Kidney capillary endothelial cell (primary cell): ENCODE measurements at places on chromosomes 6 and 20.

DNA sequence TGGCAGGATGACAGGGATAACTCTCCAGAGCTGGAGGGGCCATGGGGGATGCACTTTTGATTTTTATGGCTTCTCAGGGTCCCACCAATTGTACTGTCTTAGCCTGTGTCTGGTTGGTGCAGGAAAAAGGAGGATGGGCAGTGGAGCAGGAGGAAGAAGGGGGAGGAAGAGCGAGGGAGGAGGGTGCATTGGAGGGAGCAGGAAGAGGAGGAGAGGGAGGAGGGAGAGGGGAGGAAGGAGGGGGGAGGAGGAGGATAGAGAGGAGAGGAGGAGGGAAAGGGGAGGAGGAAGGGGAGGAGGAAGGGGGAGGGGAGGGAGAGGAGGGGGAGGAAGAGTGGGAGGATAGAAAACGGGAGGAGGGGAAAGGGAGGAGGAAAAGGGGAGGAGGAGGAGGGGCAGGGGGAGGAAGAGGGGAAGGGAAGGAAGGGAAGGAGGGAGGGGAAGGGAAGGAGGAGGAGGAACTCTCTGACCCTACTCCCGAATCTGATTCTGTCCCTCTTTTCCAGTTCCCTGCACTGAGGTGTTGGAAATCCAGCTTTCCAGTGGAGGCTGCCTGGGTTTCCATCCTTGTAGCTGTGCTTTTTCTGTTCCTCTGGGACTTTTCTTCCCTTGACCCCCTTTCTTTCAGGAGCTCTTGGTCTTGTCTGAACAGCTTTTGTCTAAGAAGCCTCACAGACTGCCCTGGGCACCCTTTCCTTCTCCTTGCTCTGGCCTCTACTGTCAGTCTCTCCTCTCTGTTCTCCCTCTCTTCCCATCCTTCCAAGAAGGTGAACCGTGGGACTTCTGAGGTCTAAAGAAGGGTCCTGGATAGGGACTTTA lies 149.4 kb downstream of the DHX35 start:
- no peak for DNase-seq

- no peak for DNase-seq
Measured at GRCh38 chr6:158717341-158718330, 67.8 kb downstream of the SYTL3 start.

- peak; percentile 46 for DNase-seq
Measured at GRCh38 chr6:134170844-134171243, 118.4 kb upstream of the SLC2A12 start.

DNA sequence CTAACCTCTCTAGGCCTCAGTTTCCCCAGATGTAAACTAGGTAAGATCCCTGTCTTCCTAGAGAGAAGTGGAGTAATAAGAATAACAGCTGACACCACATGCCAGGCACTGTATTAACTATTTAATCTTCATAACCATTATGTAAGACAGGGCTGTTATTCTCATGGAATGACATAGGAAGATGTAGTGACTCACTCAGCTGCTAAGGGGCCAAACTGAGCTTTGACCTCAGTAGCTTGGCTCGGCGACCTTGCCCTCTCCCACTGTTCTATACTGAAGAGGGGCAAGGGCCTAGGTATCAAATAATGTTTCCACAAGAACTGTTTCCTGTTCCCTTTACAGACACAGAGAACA lies 2.9 kb upstream of the MDGA1 start:
- DNase-seq: no peak

GRCh38 chr6:112920994-112921393 lies 573.9 kb downstream of the RFPL4B start:
- DNase-seq: no peak

- DNase-seq: no peak
Measured at GRCh38 chr6:138504764-138505689, 5.7 kb upstream of the NHSL1 start.

- DNase-seq: no peak
Measured at GRCh38 chr20:52572687-52573086, 381.1 kb upstream of the ZFP64 start.

DNA sequence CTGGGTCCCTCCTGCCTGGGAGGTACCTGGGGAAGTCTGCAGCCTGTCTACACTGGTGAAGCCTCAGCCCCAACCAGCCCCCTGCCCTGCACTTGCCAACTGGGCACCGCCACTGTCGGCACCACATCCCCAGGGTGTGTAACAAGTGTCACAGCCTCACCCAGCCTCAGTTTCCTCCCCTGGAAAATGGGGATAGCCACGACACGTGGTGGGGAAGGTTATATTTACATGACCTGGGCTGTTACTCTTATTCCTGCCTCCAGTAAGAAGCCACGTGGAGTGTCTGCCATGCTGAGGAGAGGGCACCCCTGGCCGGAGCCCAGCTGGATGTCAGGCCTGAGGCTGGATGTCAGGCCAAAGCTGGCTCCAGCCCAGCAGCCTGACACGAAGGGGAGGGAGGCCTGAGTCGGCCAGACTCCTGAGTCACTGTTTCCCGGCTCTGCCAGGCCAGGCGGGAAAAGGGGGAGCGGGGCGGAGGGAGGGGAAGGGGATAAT lies 44.9 kb downstream of the SNAI1 start:
- peak; percentile 95 for DNase-seq

DNA sequence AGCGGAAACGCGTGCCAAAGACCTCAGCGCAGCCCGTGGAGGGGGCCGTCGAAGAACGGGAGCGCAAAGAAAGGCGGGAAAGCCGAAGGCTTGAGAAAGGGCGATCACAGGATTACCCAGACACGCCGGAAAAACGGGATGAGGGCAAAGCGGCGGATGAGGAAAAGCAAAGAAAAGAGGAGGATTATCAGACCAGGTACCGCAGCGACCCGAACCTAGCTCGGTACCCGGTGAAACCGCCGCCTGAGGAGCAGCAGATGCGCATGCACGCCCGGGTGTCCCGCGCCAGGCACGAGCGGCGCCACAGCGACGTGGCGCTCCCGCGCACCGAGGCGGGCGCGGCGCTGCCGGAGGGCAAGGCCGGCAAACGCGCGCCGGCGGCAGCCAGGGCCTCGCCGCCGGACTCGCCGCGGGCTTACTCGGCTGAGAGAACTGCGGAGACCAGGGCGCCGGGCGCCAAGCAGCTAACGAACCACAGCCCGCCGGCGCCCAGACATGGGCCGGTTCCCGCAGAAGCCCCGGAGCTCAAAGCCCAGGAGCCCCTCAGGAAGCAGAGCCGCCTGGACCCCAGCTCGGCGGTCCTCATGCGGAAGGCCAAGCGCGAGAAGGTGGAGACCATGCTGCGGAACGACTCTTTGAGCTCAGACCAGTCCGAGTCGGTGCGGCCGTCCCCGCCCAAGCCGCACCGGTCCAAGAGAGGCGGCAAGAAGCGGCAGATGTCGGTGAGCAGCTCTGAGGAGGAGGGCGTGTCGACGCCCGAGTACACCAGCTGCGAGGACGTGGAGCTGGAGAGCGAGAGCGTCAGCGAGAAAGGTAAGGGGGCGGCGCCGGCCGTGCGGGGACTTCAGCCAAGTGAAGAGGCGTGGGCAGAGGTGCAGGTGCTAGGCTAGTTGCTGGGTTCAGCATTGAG lies 296.2 kb downstream of the RIMS1 start:
- no peak for DNase-seq

GRCh38 chr6:136774228-136775041 lies 17.8 kb downstream of the MAP3K5 start:
- DNase-seq: no peak

DNA sequence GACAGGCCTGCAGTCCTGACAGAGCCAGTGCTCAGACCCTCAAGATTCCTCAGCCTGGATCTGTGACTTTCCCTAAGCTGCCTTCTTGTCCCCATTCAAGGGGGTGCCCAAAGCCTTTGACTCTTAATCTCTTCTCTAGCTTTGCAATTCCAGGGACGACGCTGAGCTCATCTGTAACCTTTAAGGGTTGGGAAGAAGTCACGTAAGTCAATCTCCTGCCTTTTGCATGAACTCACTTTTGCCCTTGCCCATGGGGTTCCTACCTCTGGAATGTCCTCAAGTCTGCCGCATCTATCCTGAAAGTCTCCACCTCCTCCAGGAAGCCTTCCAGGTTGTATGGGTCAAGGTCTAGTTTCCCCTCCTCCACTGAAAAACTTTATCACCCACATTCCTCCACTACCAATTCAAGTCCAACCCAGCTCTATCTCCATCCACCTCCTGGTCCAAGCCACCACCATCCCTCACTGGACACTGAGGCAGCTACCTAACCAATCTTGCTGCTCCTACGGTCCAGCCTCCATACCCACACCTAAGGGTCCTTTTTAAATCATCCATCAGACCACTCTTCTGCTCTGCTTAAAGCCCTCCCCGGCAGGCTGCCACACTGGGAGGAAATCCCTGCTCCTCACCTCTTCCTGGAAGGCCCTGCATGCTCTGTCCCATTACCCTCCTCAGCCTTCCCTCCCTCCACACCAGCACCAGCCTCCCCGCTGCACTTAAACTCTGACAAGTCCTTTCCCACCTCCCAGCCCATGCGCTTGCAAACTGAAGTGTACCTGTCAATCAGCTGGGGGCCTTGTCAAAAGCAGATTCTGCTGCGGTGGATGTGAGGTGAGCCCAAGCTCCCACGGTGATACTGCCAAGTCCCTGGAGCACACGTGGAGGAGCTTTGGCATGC lies 29.7 kb downstream of the PREX1 start:
- no peak for DNase-seq

DNA sequence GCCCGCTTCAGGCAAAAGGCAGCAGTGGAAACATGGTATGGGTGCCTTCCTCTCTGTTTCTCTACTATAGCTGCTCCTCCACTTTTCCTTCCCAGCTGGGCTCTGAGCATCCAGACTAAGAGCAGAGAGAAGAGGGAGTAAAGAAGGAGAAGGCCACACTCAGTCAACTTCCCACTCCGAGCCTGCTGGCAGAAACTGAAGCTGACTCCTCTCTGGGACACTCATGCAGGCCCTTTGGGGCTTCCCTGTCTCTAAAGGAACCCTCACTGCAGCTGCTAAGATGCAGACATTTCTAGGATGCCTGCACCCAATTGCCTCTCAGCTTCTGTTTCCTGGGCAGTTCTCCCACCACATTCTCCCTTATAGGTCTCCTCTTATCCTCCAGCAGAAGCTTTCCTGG lies 88.9 kb downstream of the FRK start:
- no peak for DNase-seq

DNA sequence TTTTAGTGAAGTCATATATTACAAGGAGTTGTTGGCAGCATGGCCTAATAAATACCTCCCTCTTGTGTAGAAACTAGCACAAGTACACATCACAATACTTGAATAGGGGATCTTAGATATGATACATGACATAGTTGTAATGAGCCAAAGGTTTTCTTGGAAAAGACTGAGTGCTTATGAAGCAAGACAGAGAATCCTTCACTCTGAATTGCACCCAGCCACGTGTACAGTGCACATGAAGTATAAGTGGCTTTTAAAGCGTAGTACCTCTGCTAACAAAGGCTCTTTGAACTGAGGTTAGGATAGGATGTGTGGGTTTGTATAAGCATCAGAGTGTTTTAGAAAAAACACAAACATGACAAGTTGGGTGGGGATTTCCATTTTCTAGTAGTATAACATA lies 145.5 kb upstream of the STMND1 start:
- DNase-seq: no peak
